Thoracic aorta (tissue), 2 donors: ENCODE measurements at places on chromosomes 5 and 9.

GRCh38 chr5:9947225-9947714, 302.4 kb downstream of the ATPSCKMT start:
- DNase-seq, result no peak

DNA sequence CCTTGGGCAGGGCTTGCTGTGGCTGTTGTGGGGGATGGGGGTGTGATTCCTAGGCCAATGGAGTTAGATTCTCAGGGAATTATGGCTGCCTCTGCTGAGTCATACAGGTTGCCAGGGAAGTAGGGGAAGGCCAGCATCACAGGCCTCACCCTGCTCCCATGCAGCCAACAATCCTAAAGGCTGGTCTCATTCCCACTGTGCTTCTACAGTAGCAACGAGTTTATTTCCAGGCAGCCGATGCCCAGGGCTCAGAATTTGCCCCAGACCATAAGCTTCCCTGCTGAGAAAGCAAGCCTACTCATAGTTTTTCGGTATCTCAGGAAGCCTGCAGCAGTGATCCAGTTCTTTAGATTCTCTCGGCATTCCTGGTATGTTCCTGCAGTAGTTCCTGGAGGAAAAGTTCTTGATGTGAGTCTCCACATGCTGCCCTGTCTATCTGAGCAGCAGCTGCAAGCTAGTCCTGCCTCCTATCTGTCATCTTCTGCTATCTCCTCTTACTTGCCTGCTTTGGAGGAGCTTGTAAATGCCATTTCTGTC, 59.3 kb upstream of the SELENOP start:
- no peak for DNase-seq

DNA sequence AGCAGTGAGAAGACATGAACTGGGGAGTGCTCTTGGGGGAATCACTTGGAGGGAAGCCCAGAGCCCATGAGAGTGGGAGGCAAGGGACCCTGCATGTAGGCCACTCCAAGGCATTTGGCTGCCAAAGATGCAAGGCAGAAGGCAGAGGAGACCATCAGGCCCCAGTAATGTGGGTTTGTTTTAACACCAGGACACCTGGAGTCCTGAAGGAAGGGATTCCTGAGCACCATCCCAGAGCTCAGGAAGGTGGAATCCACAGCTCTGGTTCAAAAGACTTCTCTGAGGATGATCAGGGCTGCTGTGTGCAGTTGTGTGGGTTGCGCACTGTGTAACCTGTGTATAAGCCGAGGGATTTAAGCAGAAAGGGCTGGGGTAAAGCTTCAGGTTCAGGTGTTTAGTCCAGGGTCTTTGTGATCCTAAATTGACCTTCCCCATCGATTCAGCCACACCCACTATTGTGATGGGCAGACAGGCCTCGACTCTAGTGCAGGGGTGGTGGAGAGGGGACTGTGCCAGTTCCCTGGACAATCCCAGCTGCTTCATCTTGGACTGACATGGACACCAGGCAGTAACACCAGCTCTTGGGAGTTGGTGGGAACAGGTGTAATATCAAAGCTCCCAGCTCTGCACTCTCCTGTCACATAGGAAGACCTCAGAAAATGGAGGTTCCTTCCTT, 11.0 kb downstream of the B4GALT7 start:
- DNase-seq, result no peak

GRCh38 chr9:119861842-119862241, 492.6 kb upstream of the BRINP1 start:
- DNase-seq, result no peak
